ENCODE measurements at places on chromosomes 11 and 22. TPM values are rescaled to one million over a fixed set of nuclear protein-coding genes. Genes with fewer than 3 reads are reported as not detected.

The MS4A15 gene
- total RNA-seq: not detected

The AAMDC gene
- 6.4 TPM for total RNA-seq

The KLHL35 gene
- total RNA-seq: not detected

The GSTT2 gene
- total RNA-seq: 0.75 TPM

The WNT7B gene
- 0.05 TPM for total RNA-seq

The CDC45 gene
- total RNA-seq: 92.1 TPM

The GTPBP1 gene
- 142 TPM for total RNA-seq

The F2 gene
- total RNA-seq: not detected

The OR52I1 gene
- total RNA-seq: not detected

DNA sequence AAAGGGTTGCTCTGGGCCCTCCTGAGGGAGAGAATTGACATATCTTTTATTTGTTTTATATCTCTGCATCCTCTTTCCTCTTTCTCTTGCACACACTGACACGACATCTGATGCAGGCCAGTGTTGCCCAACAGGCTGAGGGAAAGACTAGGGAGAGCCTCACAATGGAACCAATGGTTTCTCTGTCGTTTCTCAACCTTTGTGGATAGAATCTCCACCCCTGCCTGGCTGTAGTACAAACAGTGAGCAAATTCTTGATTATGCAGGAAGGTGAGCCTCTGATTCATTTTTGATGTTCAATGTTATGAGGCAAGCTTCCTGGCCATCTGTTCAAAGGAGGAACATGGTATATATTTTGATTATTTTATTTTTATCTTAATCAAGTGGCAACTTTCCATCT, 49.8 kb upstream of the PLET1 start:
- DNase-seq: no peak

GRCh38 chr11:63489879-63490278, 1.1 kb downstream of the PLAAT5 start:
- DNase-seq: no peak

DNA sequence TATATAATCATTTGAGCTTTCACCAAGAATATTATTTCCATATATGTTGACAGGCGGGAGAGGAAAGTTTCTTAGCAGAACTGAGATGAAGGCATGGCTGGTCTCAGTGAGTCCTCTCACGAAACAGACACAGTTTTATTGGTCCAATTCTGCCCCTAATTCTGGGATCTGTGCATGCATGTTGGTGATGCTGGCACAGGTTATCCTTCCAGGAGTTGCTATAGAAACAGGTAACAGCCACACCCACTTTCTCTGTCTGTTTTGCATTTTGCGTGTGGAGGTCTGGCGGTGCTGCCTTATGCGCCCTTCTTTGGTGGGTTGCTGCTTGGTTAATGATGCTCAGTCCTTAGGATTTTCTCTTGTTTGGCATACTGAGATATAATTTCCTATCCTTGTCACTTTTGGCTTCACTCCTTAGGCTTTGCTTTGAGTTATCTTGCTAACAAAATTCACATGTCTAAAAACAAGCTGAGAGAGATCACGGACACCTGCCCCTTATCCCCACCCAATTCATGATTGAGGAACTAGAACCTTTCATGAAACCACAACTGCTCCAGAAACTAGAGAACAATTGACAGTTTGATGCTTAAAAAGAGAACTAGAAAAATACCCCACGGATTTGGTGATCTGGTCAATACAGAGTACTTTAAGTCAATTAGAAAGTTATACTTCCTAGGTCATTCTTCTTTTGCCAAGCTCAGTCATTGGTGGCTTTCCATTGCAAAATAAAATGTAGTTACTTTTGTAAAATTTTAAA, 189.3 kb downstream of the FAT3 start:
- DNase-seq: no peak

- no peak for DNase-seq
Observed at GRCh38 chr11:75276686-75277085, 36.1 kb downstream of the TPBGL start.

DNA sequence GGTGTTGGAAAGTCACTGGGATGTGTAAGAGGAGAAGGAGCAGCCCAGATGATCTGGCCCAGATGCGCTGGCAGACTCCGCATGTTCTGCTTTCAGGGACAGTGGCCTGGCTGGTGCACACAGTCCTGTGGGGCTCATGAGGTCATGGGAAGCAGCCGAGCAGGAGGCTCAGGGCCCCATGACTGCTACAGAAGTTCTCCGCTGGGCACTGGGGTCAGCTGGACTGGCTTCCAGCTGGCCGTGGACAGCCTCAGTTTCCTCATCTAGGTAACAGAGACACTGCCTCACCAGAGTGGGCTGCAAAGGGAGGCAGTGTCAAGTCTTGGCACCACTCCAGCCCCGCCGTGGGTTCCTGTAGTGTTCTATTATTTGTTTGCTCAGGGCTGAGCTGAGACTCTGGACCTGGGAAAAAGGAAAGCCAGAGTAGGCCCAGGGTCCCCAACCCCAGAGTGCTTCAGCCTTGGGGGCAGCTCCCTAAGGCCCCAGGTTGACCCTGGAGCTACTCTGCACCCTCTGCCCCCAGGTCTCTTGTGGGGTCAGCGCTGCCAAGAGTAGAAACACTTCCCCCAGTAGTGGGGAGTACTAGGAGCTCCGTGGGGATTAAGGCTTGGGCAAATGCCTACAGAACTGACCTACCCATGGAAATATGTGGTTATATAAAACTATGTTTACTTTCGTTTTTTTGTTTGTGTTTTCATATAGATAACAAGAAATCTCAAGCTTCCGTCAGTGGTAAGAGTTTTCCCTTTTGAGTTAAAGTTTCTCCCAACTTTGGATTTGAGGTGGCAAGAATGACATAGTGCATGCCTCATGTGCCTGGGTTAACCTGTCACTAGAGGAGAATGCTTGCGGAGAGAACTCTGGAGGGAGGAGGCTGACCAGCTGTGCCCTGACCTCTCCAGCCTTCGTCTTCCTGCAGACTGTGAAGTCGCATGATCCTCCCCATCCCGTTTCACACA, 45.3 kb downstream of the MED15 start:
- DNase-seq: no peak

- DNase-seq: no peak
Observed at GRCh38 chr11:36126678-36127077, 162.5 kb downstream of the COMMD9 start.

GRCh38 chr11:36631774-36632173, 33.7 kb upstream of the RAG2 start:
- DNase-seq: no peak

DNA sequence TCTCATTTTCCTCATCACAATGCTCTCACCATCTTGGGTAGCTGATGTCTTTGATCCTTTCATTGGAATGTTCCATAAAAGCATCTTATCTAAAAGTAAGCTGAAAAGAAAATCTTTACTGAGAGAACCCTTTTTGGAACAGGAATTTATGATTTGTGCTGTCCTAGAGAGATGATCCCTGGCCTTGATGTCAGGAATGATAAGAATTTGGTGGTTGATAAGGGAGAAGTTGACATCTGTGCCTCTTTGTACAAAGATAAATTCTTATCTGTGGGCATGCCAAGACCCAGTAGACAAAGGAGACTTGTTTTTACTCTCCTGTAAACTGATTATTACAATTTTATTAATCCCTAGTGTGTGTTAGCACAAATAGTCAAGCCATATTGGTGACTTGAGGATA, 36.9 kb downstream of the NAALAD2 start:
- no peak for DNase-seq

GRCh38 chr11:23201936-23202522, 341.8 kb upstream of the CCDC179 start:
- no peak for DNase-seq

- peak; percentile 64 for DNase-seq
Observed at GRCh38 chr11:62601122-62601371, 618 bp downstream of the MTA2 start.

- no peak for DNase-seq
Observed at GRCh38 chr22:47631571-47632102, 869.2 kb downstream of the TBC1D22A start.

DNA sequence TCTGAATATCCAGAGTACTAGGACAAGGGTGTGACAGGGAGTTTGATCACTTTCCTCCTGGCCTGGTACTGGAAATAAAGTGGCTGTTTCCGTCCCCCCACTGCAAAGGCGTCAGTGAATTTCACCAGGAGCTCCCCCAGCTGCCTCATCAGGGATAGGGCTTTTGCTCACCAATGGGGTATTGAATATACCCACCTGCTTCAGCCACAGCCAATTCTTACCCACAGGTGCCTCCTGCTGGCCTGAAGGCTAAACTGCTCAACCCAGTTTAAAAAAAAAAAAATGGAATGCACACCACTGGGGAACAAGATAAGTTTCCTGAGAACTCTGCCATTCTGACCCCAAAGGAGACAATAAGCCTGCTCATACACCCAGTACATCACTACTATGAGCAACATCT, 65.3 kb upstream of the MS4A8 start:
- DNase-seq: no peak

- DNase-seq: no peak
Observed at GRCh38 chr11:123892031-123892430, 6.6 kb upstream of the TMEM225 start.

DNA sequence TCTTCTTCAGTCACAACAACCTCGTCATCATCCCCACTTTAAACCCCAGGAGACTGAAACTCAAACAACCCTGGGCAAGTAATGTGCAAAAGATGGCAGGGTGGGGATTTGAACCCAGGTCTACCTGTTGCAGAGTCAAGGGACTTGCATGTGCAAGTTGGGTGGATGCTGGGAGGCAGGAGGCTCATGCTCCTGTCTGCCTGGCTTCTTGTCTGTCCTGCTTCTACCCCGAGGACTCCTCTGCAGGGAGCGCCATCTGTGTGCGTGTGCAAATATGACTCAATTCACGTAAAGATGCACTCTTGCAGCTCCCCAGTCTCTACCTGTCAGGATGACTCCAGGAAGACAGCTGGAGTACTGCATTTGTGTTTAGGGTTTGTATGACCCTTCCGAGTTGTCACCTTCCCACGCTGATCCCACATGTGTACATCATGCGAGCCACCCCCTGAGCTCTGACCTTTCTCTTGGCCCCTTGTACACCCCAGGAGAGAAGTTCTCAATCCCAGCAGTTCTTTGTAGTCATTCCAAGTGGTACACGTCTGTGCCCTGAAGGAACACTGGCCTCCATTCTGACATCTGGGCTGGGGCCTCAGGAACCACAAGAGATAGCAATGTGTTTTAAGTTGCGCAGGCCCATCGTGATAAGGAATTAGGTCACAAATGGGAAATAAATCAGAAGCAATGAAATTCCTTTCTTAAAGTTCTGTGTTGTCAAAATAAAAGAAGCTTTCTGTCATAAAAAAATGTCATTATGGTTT, 95.7 kb downstream of the CWC15 start:
- DNase-seq: no peak

GRCh38 chr22:37237371-37238268, 6.4 kb downstream of the RAC2 start:
- DNase-seq: peak; percentile 57

GRCh38 chr11:76702336-76703128, 32.0 kb upstream of the LRRC32 start:
- no peak for DNase-seq

GRCh38 chr22:40039482-40040115, 44.8 kb downstream of the FAM83F start:
- DNase-seq: no peak
